ENCODE measurements at places on chromosomes 13 and 19.

- no peak for DNase-seq
Measured at GRCh38 chr13:80454245-80454644, 113.3 kb upstream of the SPRY2 start.

- no peak for DNase-seq
Measured at GRCh38 chr19:44725684-44726083, 22.8 kb upstream of the BCL3 start.

DNA sequence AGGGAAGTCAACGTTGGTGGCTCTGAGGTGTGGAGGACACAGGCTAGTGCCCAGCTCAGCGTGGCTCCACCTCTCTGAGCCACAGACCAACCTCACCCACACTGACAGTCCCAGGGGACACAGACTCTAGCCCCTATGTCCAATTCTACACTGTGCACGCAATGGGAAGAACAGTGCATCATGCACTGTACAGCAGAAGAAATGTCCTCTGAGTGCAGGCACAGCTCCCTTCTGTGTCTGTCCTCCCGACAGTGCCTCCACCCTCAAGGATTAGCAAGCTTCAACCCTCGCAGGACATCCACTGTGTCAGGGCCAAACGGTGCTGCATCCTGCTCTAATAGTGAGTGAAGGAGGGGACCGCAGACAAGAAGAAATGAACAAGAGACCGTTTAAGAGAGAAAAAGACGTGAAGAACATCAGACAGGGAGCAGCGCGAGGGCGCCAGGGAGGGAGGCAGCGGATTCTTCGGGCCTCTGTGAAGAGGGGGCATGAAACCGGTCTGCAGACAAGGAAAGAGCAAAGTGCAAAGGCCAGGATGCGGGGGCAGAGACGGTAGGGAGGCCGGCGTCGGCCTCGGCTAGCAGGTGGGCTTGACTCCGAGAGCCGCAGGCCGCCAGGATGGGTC, 681 bp downstream of the ZNF837 start:
- no peak for DNase-seq

- DNase-seq: no peak
Measured at GRCh38 chr13:41512441-41512840, 55.1 kb downstream of the RGCC start.

- DNase-seq: no peak
Measured at GRCh38 chr13:34076943-34077703, 259.2 kb downstream of the RFC3 start.

- DNase-seq: no peak
Measured at GRCh38 chr19:615619-616018, 17.7 kb downstream of the POLRMT start.

GRCh38 chr19:35753634-35754369, 3.0 kb downstream of the HSPB6 start:
- no peak for DNase-seq

DNA sequence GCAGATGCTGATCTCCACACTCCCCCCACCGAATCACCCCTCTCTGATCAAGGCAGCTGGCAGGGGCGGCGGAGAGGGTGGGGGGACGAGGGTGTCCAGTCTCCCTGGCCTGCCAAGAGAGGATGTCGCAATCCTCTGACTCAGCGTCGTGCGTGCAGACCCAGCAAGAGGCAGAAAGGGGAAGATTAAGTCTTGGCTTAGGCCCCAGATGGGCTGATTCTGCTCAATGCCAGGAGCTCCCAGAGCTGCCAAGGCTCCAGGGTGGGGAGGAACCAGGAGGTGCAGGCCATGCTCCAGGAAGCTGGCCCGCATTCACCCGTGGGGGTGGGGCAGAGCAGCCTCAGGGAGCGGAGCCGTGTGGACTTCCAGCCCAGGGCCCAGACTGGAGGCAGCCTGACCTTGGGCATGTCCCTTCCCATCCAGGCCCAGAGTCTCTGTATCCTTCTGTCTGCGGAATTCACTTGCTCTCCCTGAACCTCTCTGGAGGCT, 6.6 kb upstream of the BCL3 start:
- DNase-seq: no peak

DNA sequence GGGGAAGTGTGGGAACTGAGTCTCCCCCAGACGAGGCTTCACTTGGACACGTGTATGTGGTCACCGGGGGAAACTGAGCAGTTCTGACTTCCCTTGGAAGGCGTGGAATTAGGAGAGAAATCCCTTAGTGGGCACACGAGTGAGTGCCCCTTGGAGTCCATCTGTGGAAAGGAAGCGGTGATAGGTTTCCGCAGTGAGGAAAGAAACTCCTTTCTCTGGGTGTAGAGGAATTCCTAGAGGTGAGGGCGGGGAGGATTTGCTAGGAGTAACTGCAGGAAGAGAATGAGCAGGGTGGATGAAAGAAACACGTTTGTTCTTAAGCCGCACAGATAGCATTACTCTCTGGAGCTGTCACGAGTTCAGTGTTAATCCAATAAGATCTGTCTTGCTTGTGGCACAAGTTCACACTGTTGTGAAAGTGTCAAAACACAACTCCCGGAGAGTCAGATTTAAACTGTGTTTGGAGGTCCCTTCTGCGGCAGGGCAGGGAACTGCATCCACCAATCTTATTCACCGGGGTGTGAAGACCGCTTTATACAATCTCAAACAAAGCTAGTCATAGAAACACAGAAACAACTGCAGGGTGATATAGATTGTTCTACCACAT, 1.2 kb downstream of the KL start:
- no peak for DNase-seq

GRCh38 chr19:29873801-29874575, 62.2 kb downstream of the CCNE1 start:
- DNase-seq: no peak

DNA sequence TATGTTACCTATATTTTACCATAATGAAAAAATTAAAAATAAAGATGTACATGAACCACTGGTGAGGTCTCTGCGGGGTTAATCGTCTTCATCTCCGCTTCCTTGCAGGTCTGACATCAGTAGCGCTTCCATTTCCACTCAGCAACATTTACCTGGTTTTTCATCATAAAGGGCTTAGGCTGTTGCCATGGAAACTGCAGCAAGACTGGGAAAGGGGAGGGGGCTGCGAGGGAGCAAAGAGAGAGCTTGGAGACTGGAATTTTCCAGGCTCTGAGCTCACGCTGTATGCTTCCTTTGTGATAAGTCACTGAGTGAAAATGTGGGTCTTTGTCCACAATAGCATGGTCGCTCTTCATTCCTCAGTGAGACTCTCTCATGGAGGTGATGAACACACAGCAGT, 136.6 kb upstream of the USP29 start:
- DNase-seq: no peak

DNA sequence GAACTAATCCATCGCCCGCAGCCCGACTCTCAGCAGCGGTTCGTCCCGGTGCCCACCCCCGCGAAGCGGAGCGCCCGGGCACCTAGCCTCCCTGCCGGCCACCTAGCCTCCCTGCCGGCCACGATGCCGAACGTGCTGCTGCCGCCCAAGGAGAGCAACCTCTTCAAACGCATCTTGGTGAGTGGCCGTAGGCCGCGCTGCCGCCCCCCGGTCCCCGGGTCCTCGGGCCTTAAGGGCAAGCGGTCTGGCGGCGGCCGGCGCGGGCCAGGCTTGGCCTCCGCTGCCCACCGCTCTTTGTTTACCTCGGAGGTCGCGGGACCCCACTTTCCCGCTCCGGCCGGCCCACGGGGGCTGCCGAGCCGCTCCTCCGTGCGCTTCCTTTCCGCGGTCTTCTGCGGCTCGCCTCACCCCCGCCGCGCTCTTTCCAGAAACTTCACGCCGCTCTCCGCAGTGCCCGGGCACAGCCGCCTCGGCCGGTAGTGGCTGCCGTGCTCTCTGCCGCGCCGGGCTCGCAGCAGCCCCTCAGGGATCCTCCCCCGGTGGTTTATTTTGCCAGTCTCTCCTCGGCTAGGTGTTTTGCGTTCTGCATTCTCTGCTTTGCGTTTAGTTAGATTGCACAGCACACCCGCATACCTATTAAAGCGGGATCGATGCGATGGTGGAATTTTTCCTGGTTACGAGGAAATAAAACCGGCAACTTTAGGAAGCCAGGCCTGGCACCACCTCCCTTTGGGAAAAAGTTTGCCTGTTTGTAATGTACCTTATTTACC, 524 bp downstream of the NAA16 start:
- DNase-seq: peak; percentile 37

DNA sequence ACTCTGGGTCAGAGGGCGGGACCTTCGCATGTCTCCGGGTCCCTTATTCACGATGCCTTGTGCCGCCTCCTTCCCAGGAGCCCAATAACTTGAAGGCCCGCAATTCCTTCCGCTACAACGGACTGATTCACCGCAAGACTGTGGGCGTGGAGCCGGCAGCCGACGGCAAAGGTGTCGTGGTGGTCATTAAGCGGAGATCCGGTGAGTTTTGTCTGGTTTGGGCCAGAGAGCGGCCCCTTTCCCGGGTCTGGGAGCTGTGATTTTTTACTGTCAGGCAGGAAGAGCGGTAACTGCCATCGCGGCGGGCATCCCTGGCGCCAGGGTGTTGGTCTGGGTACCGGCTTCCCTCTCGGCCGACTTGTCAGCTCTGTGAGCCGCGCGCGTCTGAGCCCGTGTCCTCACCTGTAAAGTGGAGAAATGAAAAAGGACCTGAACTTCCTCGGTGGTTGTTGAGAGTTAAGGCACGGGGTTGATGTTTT, 800 bp downstream of the RPL28 start:
- no peak for DNase-seq

DNA sequence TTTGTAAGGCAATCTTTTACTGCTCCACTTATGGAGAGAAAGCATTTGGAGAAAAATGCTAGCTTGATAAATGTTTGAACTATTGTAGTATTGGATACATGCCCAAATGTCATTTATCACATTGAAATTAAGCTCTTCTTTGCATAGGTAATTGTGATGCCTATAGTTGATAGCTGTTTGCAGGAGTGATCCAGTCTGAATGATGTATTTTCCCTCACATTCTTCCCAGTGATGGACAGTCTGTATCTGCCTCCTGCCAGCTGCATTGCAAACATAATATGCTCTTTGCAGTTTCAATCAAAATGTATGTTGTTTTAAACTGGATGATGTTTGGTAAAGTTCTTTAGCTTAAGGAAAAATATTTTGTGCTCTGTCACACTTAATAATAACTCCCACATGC, 89.8 kb downstream of the EDNRB start:
- DNase-seq: no peak

- DNase-seq: no peak
Measured at GRCh38 chr13:43058318-43058674, 34.9 kb downstream of the DNAJC15 start.

- no peak for DNase-seq
Measured at GRCh38 chr19:18634612-18635297, 2.1 kb upstream of the KLHL26 start.

- no peak for DNase-seq
Measured at GRCh38 chr19:10201176-10201575, 6.4 kb upstream of the DNMT1 start.

DNA sequence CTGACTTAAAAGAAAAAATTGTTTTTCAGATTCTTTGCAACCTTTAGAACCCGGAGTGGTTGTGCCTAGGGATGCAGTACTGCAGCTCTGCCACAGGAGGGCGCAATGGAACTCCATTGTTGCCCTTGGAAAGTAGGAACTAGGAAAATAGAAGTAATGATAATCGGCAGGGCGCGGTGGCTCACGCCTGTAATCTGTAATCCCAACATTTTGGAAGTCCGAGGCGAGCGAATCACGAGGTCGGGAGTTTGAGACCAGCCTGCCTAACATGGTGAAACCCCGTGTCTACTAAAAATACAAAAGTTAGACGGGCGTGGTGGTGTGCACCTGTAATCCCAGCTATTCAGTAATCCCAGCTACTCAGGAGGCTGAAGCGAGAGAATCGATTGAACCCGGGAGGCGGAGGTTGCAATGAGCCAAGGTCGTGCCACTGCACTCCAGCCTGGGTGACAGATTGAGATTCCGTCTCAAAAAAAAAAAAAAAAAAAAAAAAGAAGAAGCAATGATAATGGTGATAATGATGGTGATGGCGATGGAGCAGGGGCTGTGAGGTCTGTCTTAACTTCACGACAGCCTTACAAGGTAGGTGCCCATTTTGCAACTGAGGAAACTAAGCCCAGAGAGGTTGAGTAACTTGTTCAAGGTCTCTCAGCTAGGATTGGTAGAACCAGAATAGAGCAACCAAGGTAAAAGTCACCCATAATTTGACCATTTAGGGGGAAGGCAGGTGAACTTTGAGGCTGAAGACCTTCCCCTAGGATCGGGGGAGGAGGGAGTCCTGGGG, 5.5 kb upstream of the ADAMTS10 start:
- DNase-seq: peak; percentile 39

GRCh38 chr19:43596842-43597461, 557 bp downstream of the ZNF576 start:
- DNase-seq: no peak

DNA sequence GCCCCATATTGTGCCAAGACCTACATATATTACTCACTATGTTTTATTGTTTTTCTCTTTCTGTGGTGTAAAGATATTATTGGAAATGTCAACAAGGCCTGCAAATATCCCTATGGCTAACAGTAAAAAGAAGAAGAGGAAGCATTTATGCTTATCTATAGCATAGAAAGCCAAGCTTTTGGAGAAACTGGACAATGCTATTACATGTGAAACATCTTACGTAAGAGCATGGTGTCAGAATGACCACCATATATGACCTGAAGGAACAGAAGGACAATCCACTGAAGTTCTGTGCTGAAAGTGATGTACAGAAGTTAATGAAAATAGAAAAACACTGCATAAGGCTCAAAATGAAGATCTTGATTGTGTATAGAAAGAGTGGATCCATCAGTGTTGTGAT, 145.2 kb downstream of the KCTD12 start:
- no peak for DNase-seq

DNA sequence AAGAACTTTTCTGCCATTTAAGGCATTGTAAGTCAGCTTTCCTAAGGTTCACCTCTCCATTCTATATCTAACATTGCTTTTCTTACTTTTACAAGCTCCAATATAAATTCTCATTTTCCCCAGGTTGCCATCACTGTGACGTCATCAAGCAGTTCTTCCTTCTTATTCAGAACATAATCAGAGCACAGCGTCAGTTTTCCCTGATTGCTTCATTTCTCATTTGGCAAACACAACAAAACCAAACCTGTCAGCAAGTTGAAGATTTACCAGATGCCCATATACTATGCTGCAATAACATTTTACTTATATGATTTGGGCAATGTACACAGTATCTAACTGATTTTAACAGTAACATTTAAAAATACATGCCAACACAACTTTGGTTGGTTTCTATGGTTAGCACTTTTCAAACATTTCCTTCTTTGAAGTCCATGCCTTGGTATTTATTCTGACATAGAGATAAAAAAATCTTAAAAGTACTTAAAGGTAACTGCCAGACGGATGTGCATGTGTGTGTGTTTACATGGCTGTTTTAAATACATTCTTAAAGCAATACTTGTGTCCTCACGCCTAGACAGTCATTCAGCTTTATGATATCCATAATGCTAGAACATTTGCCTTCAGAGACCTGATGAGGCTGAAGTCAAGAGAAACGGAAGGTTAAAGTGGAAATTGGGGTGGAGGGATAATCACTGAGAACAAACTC, 264.0 kb downstream of the KLF12 start:
- DNase-seq: no peak

GRCh38 chr13:44848920-44849676, 140.2 kb downstream of the NUFIP1 start:
- no peak for DNase-seq

- no peak for DNase-seq
Measured at GRCh38 chr13:79466872-79467271, 14.1 kb upstream of the NDFIP2 start.

- DNase-seq: no peak
Measured at GRCh38 chr13:111120422-111120821, 5.3 kb downstream of the ARHGEF7 start.

All from activated T-helper 1 cell treated with Interleukin-2 at 50 U/mL for 16 hours (primary cell).